ENCODE measurements at places on chromosomes 7 and 10. TPM values are rescaled to one million over a fixed set of nuclear protein-coding genes. Genes with fewer than 3 reads are reported as not detected.

Gene FOXI2
- total RNA-seq = not detected

Gene DDC
- total RNA-seq = not detected

Gene TAC1
- total RNA-seq = not detected

Gene POLR2J2
- total RNA-seq = 2.3 TPM

Gene SLC16A12
- total RNA-seq = not detected

Gene TMEM130
- total RNA-seq = not detected

Gene ZMYND11
- total RNA-seq = 25.5 TPM

Gene UBTD1
- total RNA-seq = 28.3 TPM

Gene FBXL13
- 0.11 TPM for total RNA-seq

Gene BPGM
- total RNA-seq = 24.5 TPM

Gene TFEC
- not detected for total RNA-seq

Gene CHN2
- total RNA-seq = 0.15 TPM

Gene NEURL1
- 0.15 TPM for total RNA-seq

Gene HOXA13
- not detected for total RNA-seq

Gene LLCFC1
- not detected for total RNA-seq

Gene RADIL
- not detected for total RNA-seq

Gene FIS1
- total RNA-seq = 251 TPM

Gene NPM3
- 187 TPM for total RNA-seq

Gene PKD2L1
- not detected for total RNA-seq

Gene CTNNA3
- not detected for total RNA-seq

Gene MMP21
- not detected for total RNA-seq

Gene INMT
- total RNA-seq = not detected

Gene AGK
- 35.7 TPM for total RNA-seq

Gene VPS37D
- total RNA-seq = 2.9 TPM

Gene ZNF511
- 38.3 TPM for total RNA-seq

Gene OR9A2
- not detected for total RNA-seq

Gene GJC3
- not detected for total RNA-seq

Gene HPSE2
- total RNA-seq = not detected

Gene PRRT4
- 1.3 TPM for total RNA-seq

Gene GIMAP2
- 0.94 TPM for total RNA-seq

Gene TRIL
- total RNA-seq = not detected

Gene LRWD1
- 12.5 TPM for total RNA-seq

Gene CACNB2
- total RNA-seq = not detected

Measured in hair follicular keratinocyte (primary cell).